SW 1271 (cell line): ENCODE measurements at places on chromosomes 16 and 17.

DNA sequence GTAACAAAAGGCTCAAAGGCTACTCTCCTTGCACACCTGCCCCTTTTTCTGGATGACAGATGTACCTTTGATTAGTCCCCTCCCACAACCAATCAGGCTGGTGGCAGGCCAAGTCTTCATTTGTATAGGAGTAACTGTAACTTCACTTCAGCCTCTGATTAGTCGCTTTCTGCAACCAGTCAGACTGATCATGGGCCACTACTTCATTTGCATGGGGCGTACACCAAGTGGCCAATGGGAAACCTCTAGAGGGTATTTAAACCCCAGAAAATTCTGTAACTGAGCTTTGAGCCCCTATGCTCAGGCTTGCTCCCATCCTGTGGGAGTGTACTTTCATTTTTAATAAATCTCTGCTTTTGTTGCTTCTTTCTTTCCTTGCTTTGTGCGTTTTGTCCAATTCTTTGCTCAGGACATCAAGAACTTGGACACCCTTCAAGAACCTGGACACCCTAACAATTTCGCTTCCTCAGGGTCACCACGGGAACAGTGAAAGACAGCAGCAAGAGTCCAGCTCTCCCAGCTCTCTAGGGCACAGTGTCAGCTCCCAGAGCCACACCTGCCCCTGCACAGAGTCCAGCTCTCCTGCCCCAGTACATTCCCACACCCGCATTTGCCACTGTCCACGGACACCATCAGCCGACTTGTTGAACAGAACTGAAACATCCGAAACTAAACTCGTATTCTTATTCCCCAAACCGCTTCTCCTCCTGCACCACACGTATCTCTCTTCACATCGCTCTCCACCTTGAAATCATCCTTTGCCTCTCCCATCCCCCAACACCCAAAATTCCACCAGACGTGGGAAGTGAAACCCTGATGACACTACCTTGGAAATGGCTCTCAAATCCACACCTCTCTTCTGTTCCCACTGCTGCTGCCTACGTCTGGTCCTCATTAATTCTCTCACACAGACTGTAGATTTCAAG is 53.4 kb downstream of the ABCC12 start:
- no peak for DNase-seq

GRCh38 chr17:16288860-16289571 is 64.3 kb downstream of the CENPV start:
- DNase-seq: no peak

DNA sequence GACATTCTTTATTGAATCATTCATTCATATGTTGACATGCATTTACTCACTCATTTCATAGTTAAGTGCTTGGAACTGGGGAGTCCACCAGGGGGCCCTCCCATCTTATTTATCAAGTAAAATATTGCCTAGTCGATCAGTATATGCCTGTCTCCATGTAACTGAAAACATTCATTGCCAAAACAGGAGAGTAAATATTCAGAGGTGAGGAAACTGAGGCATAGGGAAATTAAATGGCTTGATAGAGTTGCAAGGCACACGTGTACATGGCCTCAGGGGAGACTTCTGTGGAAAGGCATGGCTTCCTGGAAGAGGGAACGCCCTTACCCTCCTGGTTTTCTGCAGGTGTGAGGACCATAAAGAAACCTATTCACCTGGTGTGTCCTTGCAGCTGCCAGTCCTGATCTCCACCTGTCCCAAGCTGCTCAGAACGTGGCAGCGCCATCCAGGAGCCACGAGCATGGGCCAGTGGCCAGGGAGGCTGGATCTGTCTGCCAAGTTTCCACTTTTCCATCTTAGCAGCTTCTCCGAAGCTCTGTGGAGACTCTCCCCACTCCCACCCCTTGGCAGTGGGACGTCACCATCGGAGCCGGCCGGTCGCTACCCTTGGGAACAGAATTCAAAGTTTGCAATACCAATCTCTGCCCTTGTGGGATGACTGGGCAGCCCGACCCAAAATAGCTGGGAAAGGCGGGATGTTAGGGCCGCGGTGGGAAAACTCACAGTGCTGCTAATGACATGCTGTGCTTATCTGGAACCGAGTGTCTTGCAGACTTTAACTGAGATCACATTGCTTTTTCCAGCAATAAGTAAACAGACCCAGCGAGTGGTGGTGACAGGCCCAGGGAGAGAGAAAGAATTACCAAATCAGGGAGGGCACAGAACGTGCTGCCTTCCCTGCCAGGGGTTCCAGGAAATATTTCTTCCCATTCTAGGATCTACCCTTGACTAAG is 4.1 kb upstream of the C1QTNF1 start:
- no peak for DNase-seq

GRCh38 chr17:29155227-29155965 is 24.8 kb downstream of the MYO18A start:
- peak; percentile 74 for DNase-seq

DNA sequence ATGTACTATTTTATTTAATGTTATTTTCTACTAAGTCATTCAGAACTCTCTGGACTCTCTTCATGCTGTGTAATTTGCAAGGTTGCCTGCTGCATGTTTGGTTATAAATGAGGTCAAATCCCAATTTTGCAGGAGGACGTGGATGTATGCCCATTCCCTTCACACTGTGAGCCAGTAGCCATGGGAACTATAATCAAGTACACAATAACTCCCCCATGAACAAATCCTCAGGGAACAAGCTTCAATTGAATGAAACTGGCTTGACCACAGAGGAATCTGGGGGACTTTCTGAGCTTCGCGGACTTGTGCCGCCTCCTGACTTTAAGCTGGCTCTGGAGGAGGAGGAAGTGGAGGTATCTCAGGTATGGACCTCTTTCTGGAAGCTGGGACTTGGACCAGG is 14.6 kb upstream of the KCTD13 start:
- DNase-seq: no peak

DNA sequence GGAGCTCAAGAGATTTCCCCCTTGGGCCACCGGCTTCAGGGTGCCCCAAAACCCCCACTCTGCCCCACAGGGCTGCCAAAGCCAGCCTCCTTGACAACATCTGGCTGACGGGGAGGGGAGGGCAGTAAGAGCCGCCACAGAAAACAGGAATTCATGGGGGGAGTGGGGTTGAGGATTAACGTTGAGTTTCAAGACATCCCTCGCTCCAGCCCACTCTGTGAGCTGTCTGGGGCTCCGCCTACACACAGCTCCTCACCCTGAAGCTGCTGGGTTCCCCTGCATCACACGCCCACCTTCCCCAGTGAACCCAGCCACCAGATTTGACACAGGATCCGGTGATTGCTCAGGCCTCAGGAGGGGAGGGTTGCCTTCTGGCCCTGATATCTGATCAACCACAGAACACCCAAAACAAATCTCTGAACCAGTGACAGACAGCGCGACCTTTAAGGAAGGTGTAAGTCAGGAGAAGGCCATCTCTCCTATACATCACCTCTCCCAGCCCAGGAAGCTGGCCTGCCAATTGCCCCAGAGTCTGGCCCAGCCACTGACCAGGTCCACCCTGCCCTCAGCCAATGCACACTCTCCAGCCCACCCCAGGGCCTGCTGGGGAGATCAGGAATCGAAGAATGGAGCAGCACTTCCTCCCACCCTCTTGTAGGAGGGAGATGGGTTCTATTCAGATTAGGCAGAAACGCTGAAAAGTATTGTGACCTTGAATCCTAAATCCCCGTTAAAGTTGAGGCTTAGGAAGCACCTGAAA is 132.1 kb downstream of the CLEC16A start:
- no peak for DNase-seq
